ENCODE measurements at places on chromosomes 13 and 19. TPM values are rescaled to one million over a fixed set of nuclear protein-coding genes. Genes with fewer than 3 reads are reported as not detected.
A peak's percentile ranks its signal among the peaks of the same experiment; 100 is the strongest.

DNA sequence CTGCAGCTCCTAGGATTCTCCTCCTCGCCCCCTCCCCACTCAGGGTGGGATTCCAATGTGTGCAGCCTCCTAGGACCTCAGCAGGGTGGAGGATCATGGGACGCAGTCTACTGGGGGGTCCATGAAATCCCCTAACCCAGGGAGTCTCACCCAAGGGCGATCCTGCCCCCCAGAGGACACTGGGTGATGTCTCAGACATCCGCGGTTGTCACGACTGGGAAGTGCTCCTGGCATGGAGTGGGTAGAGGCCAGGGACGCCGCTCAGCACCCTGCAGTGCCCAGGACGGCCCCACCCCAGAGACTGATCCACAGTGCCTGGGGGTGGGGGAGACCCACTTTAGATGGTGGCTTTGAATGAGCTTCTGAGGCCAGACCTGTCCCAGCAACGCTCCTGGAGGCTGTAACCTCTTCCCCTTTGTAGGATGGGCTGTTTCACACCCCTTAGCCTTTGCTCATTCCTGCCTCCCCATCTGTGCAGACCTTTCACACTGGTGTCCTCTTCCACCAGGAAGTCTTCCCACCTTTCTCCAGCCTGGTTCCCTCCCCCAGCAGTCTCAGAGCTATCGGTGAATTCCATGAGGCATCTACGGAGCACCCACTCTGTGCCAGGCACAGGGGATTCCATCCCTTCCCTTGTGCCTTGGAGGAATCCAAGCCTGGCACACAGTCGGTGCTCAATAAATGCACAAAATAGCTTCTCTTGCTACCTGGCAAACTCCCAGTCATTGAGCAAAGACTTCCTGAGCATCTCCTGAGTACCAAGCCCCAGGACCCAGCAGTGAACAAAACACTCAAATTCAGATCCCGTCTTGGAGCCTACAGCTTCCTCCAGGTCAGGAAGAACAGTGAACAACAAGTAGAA is 10.5 kb downstream of the SMIM24 start:
- no peaks in the 10 kb centered on the region for H3K27me3 ChIP-seq
- no peaks in the 10 kb centered on the region for H3K36me3 ChIP-seq
- no peak overlapping the region for H3K4me3 ChIP-seq
- no peak for DNase-seq
- H3K27ac ChIP-seq: peak overlapping the region; percentile 34

GRCh38 chr13:78078168-78078567 is 159.5 kb upstream of the EDNRB start:
- no peak for DNase-seq
- H3K4me3 ChIP-seq: no peak overlapping the region
- no peaks in the 10 kb centered on the region for H3K4me1 ChIP-seq
- H3K36me3 ChIP-seq: no peaks in the 10 kb centered on the region

DNA sequence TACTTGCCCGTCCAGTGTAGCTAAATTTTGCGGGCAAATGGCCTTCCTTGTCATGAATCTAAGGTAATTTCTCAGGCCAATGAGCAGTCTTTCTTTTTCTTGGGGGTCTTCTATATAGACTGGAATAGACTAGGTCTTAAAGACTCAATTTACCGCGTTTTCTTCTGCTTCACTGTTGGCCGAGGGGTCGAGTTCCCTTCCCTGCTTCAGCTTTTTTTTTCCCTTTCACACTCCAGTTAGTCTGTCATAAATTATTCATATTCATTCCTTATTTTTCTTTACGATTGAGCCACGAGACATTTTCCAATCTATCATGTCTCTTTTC is 276 bp downstream of the ALG11 start:
- peak overlapping the region; percentile 68 for H3K27ac ChIP-seq
- H3K4me3 ChIP-seq: peak overlapping the region; percentile 73
- H3K36me3 ChIP-seq: no peaks in the 10 kb centered on the region
- H3K4me1 ChIP-seq: peaks cover 19% of the 10 kb centered on the region
- no peaks in the 10 kb centered on the region for H3K27me3 ChIP-seq
- DNase-seq: no peak

Gene NLRP5
- not detected for total RNA-seq

Gene ZNF675
- total RNA-seq: 9.6 TPM

Gene ZNF221
- total RNA-seq: 2.7 TPM

Measured in vagina (tissue), 2 donors.